ENCODE measurements at places on chromosomes 1 and 21. TPM values are rescaled to one million over a fixed set of nuclear protein-coding genes. Genes with fewer than 3 reads are reported as not detected.

- no peak for DNase-seq
Observed at GRCh38 chr1:66623812-66624211, 89.9 kb downstream of the SGIP1 start.

DNA sequence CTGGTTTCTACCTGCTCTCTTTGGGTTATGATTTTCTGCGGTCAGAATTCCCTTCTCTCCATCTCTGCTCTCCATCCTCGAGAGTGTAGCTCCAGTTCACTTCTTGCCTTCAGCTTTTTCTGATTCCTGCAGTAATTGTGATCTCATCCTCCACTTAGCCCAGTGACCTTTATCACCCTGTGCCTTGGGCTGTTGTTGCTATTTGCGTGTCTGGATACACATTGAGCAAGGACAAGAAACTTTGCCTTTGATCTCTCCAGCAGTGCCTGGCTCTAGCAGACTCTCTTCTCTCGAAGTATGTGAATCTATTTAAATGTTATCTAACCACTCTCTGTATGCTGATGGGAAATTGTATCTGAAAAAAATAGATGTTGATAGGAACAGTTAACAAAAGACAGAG is 76.4 kb upstream of the MARK1 start:
- no peak for DNase-seq

DNA sequence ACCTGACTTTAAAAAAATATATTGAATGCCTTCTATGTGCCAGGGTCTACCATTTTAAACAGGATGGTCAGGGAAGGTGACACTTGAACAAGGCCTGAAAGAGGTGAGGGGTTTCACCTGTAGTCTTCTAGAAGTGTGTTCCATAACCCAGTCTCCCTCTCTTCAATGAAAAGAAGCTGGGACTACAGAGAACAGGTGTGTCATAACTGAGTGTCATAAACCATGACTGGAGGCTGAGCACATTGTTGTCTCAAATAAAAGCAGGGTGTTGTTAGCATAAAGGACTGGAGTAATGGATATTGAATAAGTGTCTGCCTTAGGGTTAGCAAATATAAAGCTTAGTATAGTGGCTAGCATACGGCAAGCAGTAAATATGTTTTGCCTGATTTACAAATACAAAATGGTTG is 65.4 kb downstream of the SYDE2 start:
- DNase-seq, result no peak

DNA sequence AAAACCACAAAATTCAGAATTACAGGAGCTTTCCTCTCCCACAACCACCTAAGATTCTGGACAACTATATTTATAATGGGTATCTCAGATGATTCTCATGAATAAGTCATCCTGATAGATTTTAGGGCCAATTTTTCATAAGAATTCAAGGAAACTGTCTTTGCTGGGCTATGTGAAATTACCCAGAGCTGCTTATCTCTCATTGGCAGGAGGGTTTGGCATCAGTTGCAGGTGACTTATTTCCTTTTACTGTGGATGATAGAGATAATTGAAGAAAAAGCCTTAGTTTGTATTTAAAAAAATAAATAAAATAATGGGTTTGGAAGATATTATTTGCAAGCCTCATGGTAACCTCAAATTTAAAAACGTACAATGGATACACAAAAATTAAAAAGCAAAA is 38.2 kb upstream of the WDR26 start:
- DNase-seq, result no peak

GRCh38 chr1:160711602-160712311 is at the start of gene CD48:
CD48 (minus strand) TSS chr1:160711822; CDS start chr1:160711763, 59 bp downstream.
- DNase-seq, result peak; percentile 33

DNA sequence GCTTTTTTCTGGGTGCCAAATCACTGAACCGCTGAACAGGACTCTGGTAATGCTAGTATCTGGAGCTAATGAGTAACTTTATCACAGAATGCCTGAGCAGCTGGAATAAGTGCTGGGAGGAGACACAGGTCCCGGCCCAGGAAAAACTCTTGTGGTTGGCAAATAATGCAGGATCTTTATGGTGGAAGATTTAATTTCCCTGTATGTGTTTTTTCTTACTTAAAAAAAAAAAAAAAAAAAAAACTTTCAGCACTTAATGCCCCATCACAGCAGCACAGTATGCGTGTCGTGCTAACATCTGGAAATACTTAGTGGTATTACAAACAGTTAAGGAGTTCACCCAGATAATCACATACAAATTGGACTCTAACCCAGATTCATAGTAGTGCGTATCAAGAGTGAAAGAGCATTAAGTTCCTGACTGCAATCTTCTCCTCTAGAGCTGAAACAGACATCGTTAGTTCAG is 220.7 kb downstream of the TOMM20 start:
- no peak for DNase-seq

DNA sequence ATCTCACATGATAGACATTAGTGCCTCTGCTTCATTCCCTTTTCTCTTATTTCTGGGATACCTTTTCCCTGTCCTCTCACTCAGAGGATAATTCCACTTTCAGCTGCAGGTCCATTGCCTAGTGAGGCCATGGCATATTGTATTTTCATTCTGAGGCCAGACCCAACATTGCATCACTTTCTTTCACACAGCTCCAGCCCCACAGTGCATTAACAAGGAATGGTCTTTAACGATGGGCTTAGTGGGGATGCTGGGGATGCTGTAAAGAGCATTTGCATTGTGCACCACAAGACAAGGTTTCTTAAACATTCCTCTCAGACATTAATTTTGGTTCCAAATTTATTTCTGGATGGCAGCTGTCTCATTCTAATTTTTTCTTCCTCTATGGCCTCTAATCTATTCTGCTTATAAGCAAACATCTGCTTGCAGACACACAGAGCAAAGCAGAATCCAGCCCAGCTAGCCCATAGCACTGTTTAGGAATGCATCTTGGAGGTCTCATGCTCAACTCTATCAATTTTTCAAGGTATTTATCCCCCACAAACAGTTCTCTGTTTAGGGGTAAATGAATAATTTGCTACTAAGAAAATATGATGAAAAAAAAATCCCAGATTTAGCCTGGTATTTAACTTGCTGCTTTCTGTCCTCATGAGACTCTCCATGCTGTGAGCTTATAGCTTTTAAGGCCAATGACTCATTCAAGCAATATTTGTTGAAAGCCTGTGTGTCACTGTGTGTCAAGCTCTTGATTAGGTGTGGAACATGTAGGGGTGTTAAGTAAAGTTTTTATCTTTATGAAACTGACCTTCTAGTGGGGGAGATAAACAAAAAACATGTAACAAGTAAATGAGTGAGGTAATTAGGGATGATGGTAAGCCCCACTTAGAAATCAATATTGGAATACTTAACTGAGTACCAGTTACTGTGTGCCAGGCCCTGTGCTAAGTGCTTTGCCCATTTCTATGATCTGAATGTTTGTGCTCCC is 44.5 kb upstream of the CCDC190 start:
- DNase-seq, result no peak

GRCh38 chr1:81509594-81509993 is 291.1 kb upstream of the ADGRL2 start:
- no peak for DNase-seq

GRCh38 chr1:179310721-179311120 is 17.1 kb downstream of the SOAT1 start:
- no peak for DNase-seq

- DNase-seq, result no peak
Observed at GRCh38 chr21:45508607-45509565, 33.4 kb downstream of the SLC19A1 start.

Gene IPP
- total RNA-seq, result 19.0 TPM

Gene CFAP107
- total RNA-seq, result not detected

Gene TXNDC12
- total RNA-seq, result 20.5 TPM

Gene SH2D1B
- total RNA-seq, result 0.37 TPM

Gene BTG2
- total RNA-seq, result 58.6 TPM

Gene KRTAP6-2
- not detected for total RNA-seq

Gene TBX19
- 1.1 TPM for total RNA-seq

Gene PTPRC
- total RNA-seq, result 34.4 TPM

All from urinary bladder (tissue), 4 donors.